Activated naive CD8-positive, alpha-beta T cell treated with anti-CD3 and anti-CD28 coated beads, Interleukin-2, amount 10 ng/mL, durations not matched to agents 7 days and 5 days (primary cell): ENCODE measurements at places on chromosomes 7 and 10.

DNA sequence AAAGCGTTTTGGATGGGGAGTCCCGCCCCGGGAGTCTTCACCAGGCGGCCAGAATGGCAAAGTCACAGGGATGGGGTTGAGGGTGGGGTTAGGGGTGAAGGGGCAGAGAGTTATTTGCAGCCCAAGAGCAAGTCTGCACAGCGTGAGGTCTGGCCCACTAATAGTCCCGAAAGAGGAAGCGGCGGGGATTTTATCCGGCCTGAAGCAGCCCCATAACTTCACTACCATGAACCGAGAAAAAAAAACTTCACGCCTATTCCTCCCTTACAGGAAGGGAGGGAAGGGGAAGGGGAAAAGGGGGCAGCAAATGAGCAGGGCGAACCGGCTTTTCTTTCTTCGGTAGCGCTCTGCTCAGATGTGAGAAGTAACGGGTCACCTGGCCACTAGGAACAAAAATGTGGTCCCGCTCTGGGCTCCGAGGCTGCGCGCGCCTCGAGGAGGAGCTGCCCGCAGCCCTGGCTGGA, 712 bp downstream of the ITPRIP start:
- no peak for DNase-seq

DNA sequence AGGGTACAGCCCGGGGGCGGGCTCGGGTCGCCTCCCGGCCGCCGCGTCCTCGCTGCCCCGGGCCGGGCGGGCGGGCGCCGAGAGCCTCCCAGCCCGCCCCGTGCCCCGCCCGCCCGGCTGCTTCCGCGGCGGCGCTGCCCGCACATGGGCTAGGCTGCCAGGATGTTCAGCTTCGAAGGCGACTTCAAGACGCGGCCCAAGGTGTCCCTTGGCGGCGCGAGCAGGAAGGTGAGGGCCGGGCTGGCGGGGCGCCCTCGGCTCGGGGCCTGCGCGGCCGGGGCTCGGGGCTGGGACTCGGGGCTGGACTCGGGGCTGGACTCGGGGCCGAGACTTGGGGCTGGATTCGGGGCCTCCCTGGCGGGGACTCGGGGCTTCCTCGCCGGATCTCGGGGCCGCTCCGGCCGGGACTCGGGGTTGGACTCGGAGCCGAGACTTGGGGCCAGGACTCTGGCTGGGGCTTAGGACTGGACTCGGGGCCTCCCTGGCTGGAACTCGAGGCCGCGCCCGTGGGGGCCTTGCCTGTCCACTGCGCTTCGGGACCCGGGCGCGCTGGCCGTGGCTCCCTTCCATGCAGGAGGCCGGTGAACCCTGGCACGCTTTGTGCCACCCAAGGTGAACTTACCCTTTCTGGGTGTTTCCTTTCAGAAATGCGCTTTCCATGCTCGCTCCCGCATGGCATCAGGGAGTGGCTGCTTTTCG, 534 bp downstream of the UBE3C start:
- no peak for DNase-seq

DNA sequence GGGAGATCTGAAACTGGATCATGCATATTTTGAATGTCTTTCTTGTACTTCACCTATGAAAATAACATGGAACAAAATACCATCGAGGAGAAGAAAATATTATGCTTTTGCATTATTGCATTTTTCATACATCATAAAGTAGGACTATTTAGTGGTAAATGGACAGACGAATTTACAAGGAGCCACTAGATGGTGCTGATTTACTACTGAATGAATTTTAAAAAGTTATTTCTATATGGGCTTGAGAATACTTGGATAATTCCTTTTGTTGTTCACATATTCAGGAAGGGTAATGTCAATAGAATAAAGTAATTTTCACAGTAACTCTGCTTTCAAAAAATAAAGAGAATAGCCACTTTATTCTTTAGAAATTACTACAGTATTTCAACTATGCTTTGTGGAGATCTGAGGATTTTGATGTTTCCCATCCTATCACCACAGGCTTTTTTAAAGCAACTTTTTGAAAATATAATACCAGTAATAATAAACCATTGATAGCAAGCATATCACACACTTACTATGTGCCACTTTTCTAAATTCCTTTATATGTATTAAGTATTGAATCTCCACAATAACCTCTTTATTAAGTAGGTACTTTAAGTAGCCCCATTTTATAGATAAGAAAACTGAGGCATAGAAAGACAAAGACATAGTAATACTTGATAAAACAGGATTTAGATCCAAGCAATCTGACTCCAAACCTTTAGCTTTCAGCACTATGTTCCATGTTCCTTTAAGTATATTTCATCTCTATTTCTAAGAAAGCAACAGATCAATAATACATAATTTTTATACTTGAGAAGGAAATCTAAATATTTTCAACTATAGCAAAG, 38.6 kb downstream of the NEBL start:
- DNase-seq, result no peak

DNA sequence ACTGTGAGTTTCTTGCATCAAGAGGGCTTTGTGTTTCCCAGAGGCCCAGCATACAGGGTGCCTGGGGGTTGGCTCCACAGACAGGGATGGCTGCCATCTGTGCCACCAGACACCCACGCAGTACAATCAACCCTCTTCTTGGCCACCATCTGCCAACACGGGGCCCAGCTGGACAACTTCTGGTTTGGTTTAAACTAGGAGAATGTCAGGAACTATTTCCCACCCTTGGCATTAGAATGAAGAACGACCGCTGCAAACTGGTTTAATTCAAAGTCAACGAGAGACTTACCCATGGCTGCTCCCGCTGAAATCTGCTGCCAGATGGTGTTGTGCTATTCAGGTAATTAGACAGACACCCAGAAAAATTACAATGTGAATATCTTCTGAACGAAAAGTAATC, 27.8 kb downstream of the NMT2 start:
- DNase-seq, result no peak

- no peak for DNase-seq
These were observed 55.2 kb upstream of the FRMD4A start for GRCh38 chr10:14385596-14386593.

DNA sequence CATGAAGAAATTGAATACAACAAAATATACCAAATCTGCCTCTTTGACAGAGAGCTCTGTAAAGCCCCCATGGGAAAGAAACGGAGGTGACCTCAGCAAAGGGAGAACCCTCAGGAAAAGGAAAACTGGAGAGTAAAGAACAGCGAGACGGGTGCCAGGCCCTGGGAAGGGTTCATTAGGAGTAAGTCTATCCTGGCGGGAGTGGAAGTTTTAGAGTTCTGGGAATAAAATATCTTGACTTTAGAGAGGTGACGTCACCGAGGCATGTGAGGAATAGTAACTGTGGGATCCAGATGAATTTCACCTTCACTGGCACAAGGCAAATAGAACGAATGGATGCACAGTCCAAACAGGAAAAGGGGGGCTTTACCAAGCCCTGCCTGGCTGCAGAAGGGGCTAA, 362.8 kb upstream of the IGFBP3 start:
- no peak for DNase-seq

DNA sequence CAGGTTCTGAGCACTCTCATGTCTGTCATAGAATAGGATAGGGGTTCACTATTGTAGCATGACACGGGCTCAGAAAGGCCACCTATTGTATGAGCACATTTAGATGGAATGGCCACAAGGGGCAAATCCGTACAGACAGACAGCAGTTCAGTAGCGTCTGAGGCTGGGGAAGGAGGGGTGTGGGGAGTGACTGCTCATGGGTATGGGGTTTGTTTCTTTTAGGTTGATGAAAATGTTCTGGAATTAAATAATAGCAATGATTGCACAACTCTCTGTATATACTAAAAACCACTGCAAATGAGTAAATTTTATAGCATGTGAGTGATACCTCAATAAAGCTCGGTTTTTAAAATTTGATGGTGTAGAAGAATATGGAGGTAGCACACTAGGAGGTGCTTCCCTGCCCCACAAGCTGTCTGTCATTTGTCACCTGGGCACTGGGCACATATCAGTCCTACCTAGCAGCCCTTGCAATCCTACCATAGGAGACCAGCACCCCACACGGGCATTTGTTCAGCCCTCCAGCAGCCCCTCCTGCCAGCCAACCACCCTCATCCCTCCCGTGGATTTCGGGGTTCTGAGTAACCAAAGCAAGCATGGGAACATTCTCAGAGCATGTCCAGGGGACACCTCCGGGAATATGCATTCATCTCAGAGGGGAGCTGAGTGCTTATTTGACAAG, 35.2 kb downstream of the KCNMA1 start:
- DNase-seq, result no peak

- DNase-seq, result no peak
These were observed 33.8 kb downstream of the FAM53B start for GRCh38 chr10:124710266-124710881.

GRCh38 chr10:130127364-130128061, 8.7 kb upstream of the GLRX3 start:
- no peak for DNase-seq
